ENCODE measurements at places on chromosomes 1 and 21. TPM values are rescaled to one million over a fixed set of nuclear protein-coding genes. Genes with fewer than 3 reads are reported as not detected.

KRTAP19-1 gene
- not detected for polyA plus RNA-seq

SCP2 gene
- polyA plus RNA-seq: 128 TPM

GRHL3 gene
- 0.08 TPM for polyA plus RNA-seq

MYCL gene
- not detected for polyA plus RNA-seq

MCOLN3 gene
- 3.1 TPM for polyA plus RNA-seq

HSPB7 gene
- polyA plus RNA-seq: 60.6 TPM

ACKR1 gene
- polyA plus RNA-seq: 227 TPM

E2F2 gene
- 0.22 TPM for polyA plus RNA-seq

TEKT2 gene
- not detected for polyA plus RNA-seq

PDZK1 gene
- not detected for polyA plus RNA-seq

All from adipose tissue (tissue), 3 donors.